EL (cell line): ENCODE measurements at places on chromosomes 12 and 14.

GRCh38 chr12:31590642-31591379 is at the start of gene DENND5B:
TSS of gene DENND5B (minus strand) at chr12:31591136. CDS start at chr12:31590832, 304 bp downstream.
- DNase-seq, result peak; percentile 71

- DNase-seq, result no peak
Observed at GRCh38 chr12:74578486-74578885, 40.9 kb downstream of the ATXN7L3B start.

DNA sequence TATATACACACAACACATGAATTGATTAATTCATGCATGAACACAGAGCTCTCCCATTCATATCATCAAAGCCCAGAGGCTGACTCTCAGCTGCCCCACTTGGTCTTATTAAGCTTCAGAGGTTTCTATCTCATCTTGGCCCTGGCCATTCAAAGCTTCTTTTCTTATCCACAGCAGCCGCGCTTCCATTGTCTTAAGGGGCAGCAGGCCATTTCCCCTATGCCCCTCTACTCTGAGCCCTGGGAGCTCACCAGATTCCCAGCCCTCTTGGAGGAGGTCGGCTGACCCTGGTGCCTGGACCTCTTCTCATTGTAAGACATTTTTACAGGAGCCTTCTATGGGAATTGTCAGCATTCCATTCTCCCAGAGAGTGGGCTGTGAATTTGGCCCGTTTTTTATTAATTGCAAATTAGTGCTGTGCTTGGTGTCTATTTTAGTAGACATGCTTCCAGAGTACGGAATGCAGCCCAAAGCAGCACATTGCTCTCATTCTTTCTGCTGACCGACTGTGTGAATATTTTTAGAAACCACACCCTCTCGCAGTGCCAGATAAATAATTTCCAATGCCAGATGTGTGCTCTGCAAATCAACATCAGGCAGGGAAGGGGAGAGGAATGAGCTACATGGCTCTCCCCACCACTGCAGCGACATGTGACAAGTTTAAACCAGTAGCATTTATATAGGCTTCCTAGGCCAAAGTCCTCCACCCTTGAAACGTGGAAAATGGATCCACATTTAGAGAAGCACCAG is 58.5 kb downstream of the NUAK1 start:
- peak; percentile 85 for DNase-seq

DNA sequence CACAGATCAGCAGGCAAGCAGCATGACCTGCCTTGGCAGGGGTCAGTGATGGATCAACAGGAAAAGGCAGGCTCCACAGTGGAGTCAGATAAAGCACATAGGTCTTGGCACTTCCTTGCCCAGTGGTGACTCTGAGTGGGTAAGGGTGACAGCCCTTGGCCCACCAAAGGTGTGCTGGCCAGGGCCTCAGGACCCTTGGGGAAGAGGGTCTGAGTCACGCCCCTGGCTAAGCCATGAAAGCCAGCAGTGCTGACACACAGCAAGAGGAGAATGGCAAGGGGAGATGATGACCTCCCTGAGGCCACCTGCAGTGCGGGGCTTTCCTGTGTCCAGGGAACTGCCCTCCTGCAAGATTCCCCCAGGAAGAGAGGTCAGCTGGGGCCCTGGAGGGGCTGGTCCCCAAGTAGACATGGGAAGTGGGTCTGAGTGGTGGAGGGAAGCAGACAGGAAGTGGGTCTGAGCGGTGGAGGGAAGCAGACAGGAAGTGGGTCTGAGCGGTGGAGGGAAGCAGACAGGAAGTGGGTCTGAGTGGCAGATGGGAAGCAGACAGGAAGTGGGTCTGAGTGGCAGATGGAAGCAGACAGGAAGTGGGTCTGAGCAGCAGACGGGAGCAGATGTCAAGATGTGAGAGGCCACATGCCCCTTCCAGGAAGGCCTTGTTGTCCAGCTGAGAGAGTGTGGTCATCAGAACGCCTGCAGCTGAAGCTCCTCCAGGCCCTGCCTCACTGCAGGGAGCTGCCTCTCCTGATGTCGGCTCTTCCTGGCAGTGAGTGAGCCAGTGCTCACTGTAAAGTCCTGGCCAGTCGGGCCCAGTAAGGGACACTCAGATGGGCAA is 34.8 kb downstream of the DIO3 start:
- no peak for DNase-seq

- no peak for DNase-seq
Observed at GRCh38 chr14:87233266-87233665, 759.7 kb downstream of the GALC start.

DNA sequence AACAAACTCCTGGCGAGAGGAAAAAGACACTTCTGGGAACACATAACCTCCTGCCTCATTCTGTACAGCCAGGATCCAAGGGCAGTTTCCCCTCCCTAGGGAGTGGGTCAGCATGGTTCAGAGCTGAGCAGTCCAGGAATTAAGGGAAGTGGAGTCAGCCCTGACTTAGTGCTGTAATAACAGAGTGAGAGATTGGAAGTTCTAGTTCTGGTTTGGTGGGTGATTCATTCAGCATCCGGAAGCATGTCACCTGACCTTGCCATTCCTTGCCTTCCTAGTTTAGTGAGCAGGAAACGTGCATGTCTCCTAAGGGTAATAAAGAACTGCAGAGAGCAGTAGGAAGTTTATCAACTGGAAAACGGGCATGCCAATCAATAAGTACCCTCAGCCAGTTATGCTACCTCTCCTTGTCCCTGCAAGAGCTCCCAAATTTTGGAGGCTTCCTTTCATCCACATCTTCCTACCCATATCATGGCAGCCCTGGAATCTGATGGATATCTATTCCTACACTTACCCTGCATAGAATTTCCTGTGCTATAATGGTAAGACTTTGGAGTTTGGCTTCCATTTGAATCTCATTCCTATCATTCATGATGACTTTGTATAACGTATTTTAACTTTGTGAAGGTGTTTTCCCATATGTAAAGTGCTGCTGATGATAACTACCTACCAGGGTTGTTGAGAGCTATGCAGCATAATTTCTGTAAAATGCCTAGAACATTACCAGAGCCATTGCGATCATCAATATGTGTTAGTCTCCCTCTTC is 28.5 kb upstream of the MAGOHB start:
- peak; percentile 75 for DNase-seq

DNA sequence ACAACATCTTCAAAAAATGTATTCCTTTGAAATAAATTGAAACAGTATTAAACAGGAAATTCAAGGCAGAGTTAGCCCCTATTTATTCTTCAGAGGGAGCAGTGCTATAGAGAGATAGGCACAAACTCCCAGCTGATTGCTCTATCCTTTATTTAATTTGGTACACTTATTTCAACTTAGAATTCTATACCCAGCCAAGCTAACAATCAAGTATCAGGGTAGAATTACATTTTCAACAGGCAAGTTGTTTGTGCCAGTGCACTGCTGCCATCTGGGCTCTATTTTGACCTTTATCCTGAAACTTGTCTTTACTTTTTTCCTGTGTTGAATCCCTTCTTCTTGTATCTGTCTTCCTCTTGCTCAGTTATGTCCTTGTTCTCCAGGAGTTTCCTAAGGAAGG is 159.2 kb downstream of the STXBP6 start:
- DNase-seq, result no peak

DNA sequence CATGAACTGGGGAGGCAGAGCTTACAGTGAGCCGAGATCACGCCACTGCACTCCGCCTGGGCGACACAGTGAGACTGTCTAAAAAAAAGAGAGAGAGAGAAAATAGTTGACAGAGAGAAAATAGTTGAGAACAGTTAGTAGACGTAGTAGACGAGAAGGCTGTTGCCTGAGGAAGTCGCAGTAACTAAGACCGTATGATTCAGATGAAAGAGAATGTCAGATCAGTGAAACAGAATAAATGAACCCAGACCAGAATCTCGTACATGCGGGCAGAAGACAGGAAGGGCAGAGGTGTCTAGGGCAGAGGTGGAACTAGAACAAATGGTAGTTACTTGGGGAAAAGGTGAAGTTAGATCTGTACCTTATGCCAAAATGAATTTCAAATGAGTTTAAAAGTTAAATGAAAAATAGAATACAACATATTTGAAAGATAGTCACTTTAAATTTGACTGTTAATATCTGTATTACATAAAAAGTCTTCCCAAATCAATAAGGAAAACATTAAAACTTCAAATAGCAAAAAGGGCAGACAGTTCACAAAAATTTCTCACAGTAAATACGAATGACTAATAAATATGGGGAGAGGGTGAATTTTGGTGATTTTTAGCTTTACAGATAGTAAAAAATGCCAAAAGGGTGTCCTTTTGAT is 17.7 kb downstream of the MDM2 start:
- DNase-seq, result no peak

DNA sequence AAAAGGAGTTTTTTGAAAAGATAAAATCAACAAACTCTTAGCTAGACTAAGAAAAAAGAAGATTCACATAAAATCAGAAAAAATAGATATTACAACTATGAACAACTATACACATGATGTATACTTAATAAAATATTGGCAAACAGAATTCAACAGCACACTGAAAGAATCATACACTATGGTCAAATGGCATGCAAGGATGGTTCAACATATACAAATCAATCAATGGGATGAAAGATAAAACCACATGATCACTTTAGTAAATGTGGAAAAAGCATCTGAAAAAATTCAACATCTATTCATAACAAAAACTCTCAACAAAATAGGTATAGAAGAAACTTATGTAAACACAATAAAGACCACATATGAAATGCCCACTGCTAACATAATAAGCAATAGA is 84.5 kb upstream of the BBS10 start:
- no peak for DNase-seq

DNA sequence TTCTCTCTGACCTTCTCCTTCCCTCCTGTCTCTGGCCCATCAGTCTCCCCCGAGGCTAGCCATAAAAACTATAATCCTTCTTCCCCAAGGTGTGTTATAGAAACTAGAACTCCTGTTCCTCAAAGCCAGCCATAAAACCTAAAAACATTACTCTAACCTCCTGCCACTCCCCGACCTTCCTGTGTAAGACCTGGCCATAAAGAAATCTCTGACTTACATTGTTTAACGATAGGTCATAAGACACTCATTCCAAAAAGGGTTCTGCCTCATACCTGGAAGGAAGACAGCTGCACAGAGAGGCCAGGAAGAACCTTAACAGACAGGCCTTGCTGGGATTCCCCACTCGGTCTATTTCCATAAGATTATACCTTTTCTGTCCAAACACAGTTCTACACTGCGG is 70.9 kb upstream of the EEA1 start:
- DNase-seq, result no peak

GRCh38 chr14:69324341-69324931 is 64.5 kb downstream of the GALNT16 start:
- DNase-seq, result no peak
